ENCODE measurements at places on chromosomes 7 and 10.
A peak's percentile ranks its signal among the peaks of the same experiment; 100 is the strongest.

DNA sequence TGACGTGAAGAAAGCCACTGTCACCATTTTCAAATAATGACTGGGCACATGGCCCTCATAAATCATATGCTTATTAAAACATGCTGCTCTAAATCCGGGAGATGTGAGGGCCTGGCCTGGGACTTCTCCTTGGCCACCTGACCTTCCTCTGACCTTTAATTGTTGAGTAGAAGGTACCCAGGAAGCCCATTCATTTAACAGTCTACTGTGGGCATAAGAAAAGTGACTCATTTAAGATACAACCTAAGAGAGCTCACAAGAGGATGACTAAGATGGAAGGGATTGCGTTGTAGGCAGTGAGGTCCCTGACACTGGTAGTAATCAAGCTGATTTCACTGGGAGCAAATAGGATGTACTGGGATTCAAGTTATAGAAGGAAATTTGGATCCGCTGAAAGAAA lies 203.4 kb upstream of the GPR26 start:
- no peak for DNase-seq

- DNase-seq, result no peak
Observed at GRCh38 chr7:28016297-28016696, 164.3 kb downstream of the JAZF1 start.

GRCh38 chr7:7428806-7429205 lies 106.9 kb downstream of the COL28A1 start:
- no peak for DNase-seq

DNA sequence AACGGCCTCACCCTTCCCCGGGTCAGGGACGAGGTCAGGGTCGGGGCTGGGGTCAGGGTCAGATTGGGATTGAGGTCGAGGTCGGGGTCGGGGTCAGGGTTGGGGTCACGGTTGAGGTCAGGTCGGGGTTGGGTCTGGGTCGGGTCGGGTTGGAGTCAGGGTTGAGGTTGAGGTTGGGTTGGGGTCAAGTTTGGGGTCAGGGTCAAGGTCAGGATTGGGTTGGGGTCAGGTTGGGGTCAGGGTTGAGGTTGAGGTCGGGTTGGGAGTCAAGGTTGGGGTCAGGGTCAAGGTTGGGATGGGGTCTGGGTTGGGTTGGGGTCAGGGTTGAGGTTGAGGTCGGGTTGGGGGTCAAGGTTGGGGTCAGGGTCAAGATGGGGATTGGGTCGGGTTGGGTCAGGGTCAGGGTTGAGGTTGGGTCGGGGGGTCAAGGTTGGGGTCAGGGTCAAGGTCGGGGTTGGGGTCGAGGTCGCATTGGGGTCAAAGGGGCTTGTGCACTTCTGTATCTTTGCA lies 131.4 kb downstream of the VIPR2 start:
- no peak for DNase-seq

- no peak for DNase-seq
Observed at GRCh38 chr10:79029478-79030390, 39.0 kb upstream of the ZMIZ1 start.

DNA sequence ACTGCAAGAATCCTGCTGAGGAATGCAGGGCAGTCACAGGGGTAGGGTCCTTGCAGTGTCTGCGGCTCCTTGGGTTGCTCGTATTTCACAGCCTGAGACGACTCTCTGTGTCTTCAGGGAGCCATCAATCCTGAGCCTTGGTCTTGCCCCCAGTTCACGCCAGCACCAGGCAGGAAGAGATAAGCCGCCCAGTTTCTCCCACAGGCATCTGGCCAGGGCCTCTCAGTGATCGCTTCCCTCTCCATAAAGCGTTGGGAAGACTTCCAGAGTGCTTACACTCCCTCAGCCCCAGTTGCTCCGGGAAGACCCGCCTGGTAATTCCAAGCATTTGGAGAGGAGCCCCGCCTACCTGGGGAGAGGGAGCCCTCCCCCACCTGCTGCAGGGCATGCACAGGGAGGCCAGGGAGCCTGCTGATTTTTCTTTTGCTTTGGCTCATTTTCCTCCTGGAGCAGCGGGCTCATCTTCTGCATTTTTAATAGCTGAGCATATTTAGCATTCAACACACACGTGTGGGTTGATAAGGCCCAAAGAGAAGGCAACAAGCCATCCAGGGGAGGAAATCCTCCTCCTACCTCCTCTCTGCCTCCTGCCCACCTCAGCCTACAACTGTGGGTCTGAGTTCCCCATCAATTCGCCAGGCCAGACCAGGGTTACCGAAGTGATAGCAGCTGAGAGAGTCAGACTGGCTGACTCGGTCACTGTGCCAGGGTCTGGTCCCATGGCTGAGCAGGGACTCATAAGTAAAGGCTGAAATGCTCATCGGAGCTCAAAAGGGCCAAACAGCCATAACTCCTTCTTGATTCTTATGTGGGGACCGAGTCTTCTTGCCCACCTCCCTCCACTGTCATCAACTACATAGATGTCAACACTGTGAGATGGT lies 74.4 kb upstream of the EFCAB10 start:
- peak; percentile 37 for DNase-seq

DNA sequence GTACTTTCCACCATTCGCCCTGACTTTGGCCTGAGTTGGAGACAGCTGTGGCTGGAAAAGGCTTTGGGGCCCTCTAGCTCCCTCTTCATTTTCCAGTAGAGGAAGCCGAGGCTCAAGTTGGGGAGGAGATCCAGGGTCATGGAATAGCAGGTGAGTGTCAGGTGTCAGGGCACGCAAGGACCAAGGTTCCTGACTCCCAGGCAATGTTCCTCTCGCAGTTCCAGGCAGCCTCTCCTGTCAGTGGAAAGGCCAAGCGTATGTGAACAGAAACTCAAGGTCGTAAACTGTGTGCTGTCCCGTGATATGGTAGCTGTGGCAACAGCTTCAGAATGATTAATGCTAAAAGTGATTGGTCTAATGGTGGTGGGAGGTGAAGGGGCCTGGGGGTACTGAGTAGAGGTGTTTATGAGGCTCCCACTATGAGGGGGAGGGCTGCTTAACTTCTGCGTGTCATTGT lies 13.2 kb downstream of the ADAMTS14 start:
- DNase-seq, result no peak

GRCh38 chr7:1087952-1088920 lies at the start of gene GPER1:
GPER1 (plus strand) TSS chr7:1088113; CDS start chr7:1091729, 3,616 bp downstream.
- DNase-seq, result no peak

DNA sequence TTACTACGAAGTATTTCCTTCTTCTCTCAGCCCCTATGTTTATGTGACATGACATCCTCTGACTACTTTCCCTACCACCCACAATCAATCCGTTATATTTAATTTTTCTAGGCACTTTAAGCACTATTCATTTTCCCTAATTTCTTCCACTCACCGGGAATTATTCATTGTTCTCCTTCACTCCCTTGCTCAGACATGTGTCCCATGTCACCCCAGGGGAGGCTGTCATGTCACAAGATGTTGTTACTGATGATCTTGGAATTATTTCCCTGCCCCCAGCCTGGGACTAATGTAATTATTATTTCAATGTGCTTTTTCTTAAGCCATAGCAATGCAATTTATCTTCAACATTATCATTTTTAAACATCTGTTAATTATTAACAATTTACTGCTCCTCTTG lies 317.2 kb downstream of the PHF14 start:
- no peak for DNase-seq

- DNase-seq, result no peak
Observed at GRCh38 chr7:120274482-120274881, 1.5 kb downstream of the KCND2 start.

DNA sequence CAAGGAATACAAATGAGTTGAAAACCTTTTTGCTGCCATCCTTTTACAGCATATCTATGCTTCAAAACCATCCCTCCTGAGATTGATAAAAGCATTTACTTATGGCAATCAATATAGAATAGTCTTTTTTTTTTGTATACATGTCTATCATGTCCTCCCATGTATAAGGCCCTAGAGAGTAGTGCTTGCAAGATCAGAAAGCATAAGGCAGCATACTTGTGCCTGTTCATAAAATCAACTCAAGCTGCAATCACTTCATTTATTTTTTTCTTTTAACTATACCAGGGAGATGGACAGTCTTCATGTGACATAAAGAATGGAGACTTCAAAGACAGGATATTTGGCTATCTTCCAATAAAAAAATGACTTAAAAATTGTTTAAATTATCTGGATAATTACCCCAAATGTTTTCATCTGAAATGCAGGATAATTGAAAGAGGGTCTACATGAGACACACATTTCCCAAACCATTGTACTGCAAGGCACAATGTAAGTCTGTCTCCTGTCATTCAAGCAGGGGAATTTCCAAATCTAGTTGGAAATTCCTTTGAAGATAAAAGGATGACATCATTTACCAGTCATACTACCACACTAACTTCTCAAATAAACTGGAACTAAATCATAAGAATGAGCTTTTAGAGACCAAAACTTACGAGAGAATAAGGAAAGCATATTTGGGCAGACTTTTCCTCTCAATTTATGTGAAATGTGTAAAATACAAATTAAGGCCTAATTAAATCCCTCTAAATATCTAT lies 22.5 kb downstream of the LRRN3 start:
- no peak for DNase-seq

DNA sequence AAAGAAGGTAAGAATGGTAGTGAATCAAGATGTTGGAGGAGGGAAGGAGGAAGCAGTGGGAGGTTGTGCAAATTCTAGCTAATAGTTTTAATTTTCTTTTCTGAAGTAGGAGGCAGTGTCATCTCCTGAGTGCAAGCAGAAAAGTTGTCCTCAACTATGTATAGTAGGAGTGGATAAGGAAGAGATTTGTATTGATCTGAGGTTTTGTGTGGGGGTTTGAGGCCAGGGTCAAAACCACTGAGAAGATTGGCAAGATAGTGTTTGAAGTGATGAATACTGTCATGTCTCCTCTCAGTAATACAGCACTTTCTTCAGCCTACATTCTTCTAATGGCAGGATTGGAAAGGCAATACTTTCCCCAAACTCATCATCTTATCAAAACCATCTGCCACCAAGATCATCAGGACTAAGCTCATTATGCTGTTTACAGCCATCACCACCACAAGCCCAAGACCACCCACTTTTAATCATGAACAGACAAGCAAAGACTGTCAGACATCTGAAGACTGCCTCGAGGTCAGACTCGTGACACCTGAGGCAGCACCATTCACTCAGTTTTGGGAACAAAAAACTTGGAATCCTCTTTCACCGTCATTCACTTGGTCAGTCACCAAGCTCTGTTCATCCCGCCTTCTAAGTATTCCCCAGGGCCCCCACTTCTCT lies 1.5 kb upstream of the MIOS start:
- no peak for DNase-seq

DNA sequence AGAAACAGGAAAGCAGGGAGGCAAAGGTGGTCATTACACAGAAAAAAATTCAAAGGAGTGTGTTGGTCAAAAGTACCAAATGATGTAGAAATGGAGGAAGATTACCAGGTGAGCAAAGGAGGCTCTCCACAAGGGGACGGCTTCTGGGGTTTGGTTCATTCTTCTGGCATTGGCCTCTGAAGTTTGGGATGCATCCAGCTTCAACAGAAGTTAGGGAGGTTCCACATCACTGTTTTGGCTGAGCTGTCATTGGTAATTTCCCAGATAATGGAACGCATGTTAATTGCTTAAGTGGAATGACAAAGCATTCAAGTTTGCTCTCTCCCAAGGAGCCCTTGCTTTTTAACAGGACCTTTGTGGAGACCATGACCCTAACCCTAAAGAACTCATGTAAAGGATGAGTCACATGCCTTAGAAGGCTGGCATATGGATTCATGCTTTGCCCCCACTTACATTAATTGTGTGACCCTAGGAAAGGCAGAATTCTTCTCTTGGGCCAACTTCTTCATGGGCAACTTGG lies 398.6 kb downstream of the GPAM start:
- DNase-seq, result no peak

GRCh38 chr10:132149271-132149670 lies 37.5 kb upstream of the DPYSL4 start:
- DNase-seq, result no peak
